Effector CD4-positive, alpha-beta T cell (primary cell): ENCODE measurements at places on chromosomes 3 and 15.

DNA sequence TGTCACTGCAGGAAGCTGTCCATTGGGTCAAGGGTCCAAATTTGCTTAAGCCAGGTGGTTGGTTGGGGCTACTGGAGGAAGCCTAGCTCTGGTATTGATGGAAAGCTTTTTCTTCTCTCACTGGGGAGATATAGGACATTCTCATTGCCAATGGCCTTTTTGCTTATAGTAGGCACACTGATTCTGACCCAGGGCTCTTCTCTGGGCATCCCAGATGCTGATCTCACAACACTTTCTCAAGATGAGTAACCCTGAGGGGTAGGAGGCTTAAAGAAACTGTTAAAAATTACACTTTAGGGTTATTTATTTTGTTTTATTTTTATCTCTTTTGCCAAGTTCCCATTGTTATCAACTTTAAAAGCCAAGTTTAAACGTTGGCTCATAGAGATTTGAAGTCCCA is 337.8 kb downstream of the LRRC3B start:
- no peak for DNase-seq

GRCh38 chr3:80285388-80285787 is 517.6 kb upstream of the ROBO1 start:
- DNase-seq, result no peak

GRCh38 chr15:80594091-80594889 is 100.8 kb upstream of the ABHD17C start:
- DNase-seq, result no peak

- no peak for DNase-seq
Observed at GRCh38 chr3:56998076-56998529, 62.4 kb upstream of the SPATA12 start.

DNA sequence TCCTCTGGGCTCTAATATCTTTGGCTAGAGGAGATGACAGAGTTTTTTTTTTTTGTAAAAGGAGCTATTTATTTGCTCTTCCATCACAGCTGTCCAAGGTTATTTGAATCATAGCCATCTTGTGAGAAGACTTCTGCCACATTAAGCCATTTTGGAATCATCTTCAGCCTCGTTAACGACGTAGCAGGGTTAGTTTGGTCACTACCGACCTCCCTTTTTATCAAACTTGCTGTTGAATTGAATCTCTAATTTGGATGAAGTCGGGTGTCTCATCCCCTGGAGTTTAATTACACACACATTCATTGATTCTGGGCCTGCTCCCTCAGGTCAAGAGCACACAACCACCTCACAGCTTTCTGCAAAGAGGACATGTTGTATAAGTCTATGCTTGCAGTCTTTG is 238.7 kb downstream of the CPNE4 start:
- no peak for DNase-seq

DNA sequence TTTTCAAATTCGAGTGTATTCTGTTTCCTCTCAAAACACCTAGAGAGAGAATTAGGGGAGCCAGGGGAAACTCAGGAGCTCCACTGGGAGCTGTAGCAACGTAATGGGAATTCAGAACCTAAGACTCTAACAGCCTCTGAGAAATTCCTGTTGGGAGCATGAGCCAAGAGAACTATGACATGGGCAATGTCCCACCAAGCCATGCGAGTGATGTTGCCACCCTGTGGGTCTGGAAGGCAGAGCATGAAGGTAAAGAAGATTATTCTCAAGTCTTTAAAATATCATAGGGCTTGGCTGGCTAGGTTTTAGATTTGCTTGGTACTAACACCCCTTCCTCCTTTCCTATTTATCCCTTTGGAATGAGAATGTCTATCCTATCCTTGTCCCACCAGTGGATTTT is 392.6 kb upstream of the ADAMTS9 start:
- DNase-seq, result no peak

DNA sequence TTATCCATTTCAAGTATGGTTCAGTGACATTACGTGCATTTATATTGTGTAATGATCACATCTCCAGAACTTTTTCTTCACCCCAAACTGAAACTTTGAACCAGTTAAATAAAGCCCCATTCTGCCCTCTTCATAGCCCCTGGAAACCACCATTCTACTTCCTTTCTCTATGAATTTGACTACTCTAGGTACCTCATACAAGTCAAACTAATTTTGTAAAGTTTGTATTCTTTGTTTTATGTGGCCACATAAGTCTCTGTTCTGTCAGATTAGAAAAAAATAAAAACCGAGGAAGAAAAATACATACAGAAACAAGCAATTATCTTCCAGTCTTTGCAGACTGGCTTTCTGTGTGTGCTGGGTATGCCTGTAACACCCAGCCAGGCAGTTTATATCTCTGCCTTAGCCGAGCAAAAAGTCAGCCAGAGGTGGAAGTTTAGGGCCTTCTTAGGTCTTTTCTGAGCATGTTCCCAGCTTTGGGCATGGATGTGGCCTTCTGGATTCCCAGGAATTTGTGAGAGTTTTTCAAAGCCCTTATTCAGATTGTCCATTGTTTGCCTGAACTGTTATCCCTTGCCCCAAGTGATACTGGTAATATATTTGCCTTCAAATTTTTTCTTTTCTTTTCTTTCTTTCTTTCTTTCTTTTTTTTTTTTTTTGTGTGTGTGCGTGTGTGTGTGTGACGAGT is 6.0 kb upstream of the GRAMD1C start:
- DNase-seq, result no peak

DNA sequence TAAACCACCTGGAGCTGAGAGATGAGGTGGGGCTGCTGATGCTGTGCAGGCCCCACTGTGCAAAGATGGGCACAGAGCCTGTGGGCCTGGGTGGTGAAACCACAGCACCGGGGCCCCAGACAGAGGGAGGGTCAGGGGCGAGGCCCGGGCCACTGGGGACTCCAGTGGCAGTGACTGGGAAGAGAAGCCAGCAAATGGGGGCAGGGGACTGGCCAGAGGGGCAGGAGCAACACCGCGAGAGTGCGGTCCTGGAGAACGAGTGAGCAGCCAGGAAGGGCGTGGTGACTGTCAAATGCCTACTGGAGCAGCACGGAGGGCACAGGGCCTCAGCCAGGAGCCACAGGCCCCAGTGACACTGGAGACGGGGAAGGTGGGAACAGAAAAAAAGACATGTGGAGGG is 39.8 kb downstream of the HCN4 start:
- DNase-seq, result no peak

DNA sequence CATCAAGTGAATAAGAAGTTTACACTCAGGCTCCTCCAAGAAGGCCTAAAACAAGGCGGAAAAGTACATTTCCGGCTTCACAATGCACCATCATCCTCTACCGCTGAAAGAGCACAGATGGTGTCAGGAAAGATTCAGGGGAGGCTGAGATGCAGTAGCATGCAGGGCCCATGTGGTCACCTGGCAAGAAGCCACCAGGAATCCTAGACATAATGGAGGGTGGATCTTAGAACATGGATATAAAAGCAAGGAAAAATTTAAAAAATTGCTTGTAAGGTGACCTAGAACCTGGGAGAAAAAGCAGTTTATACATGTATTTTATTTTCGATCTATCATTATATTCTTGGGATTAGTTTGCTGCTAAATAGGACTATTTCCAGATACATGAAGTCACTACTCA is 21.9 kb upstream of the OTOL1 start:
- DNase-seq, result no peak
